Kidney (tissue), 22 donors: ENCODE measurements at places on chromosomes 5 and 9. TPM values are rescaled to one million over a fixed set of nuclear protein-coding genes. Genes with fewer than 3 reads are reported as not detected.

Gene CDX1
- 0.39 TPM for polyA plus RNA-seq

Gene SMIM32
- 63.6 TPM for polyA plus RNA-seq

DNA sequence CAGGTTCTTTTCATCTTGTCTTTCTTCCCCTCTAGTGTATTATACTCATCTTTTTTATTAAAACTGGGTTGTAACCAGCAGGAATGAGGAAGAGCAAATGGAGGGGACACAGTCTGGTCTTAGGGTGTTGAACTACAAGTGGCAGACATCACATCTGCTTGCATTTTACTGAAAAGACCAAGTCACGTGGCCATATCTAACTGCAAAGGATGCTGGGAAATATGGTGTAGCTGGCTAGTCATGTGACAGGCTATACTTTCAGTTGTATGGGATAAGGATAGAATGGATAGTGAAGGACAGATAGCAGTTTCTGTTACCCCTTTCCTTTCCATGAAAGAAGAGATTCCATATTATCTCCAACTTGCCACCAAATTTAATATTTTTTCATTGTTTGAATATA lies 13.0 kb upstream of the FGD3 start:
- DNase-seq: no peak

DNA sequence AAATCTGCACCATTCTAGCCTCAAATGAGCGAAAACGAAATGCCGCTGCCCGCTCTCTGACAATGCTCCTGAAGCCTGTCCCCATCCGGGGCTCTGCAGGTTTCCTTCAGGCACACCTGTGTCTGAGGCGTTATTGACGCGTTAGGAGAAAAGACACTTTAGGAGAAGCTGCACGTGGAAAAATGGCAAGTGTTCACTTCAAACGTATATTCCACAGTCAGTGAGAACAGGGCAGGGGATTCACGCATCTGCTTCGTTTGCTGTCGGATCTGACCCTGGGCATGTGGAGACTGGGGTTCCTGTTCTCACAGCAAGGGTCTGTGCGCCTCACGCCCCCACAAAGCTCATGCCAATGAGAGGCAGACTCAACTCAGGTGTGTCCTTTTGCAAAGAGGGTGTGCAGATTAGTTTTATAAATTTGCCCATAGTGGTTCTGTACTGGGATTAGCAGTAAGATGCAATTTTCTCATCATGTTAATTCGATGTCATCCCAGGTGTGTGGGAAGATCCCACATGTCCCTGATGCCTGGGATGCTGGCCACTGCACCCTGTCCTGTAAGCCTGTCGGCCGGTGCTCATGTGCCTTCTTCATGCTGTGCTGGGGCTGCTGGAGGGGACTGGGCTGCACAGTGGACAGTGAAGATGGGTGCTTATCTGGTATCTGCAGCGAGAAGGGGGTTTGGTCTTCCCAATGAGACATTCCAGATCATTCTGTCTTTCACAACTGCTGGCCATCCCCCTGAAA lies 11.2 kb upstream of the TBC1D9B start:
- no peak for DNase-seq

DNA sequence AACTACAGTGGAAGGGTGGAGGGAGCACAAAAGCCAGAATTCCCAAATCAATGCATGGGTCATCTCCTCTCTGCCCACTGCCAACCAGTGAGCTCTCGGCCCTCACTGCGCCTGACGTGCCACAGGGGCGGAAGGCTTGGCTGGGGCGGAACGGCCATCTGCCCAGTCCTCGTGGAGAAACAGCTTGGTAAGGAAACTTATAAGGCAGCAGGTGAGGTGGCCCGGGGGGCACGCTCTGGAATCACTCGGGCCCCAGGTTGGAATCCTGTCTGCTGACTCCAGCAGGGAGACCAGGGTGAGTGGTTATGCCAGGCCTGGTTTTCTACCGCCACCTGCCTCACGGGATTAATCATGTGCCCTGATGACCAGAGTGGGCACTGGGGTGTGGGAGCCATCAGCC lies 52.3 kb downstream of the VAV2 start:
- no peak for DNase-seq

DNA sequence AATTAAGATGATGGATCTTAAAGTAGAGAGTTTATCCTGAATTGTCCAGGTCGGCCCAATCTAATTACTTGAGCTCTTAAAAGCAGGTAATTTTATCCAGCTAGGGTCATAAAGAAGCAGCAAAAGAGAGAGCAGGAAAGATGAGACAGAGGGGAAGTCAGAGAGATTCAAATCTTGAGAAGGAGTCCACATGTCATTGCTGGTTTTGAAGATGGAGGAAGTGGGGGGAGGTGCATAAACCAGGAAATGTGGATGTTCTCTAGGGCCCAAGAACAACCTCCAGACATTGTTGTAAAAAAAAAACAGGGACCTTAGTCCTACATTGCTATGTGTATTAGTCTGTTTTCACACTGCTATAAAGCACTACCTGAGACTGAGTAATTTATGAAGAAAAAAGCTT lies 66.4 kb downstream of the SLCO4C1 start:
- DNase-seq: peak; percentile 26
